ENCODE measurements at places on chromosomes 7 and 10.

DNA sequence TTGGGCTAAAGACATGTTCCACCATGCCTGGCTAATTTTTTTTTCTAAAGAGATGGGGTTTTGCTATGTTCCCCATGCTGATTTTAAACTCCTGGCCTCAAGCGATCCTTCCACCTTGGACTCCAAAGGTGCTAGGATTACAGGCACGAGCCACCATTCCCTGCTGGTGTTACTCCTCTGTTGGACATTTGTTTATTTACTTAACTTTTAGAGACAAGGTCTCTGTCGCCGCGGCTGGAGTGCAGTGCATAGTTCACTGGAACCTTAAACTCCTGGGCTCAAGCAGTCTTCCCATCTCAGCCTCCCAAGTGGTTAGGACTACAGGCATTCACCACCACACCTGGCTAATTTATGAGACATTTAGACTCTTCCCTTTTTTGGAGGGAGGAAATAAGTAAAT lies 38.9 kb downstream of the CCAR1 start:
- no peak for DNase-seq

- DNase-seq = no peak
These were observed 46.9 kb upstream of the KDM7A start for GRCh38 chr7:140223515-140224221.

DNA sequence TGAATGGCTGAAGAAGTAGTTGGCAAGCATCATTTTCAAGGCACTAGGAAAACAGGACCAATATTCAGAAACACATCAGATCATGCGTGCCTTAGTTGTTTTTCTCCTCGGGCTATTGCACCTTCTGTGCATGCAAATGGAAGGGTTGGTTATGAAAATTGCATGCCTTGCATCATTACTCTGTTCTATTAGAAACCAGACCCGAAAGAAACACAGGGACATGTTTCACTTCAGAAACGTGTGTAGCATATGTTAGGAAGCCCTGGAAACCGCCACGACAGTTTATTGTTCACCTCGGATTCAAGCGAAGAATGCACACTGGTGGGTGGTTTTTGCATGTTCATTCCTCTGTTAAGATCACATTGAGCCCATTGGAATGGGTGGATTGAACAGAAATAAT lies 214.7 kb downstream of the FRMD4A start:
- DNase-seq = no peak

DNA sequence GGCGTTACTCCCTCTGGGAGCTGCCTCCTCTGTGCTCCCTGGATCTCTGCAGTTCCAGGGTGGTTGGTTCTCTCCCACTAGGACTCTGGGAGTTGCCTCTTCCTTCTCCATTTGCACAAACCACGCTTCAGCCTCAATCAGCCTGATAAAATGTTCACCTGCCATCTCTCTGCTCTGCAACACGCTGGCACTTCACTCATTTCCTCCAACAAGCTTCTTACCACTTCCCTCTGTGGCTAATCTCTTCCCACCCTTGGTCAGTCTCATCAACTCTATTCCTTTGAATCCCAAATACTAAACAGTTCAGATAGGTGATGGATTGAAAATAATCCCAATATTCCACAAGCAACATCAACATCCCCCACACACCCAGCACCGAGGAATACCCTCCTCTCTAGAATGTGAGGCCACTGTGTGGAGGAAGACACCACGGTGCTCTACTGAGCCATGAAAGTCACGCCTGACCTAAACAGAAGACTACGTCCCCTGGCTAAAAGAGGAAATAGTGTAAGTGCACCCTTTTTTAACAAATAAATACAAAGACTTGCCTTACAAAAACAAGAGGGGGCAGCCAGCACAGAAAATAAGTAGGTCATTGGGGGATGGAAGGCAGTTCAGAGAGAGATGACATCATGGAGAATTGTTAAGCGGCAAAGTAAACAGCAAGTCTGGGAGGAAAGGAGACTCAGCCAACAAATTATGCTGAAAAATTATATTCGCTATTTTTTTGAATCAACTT lies 1.9 kb upstream of the FAM170B start:
- no peak for DNase-seq

DNA sequence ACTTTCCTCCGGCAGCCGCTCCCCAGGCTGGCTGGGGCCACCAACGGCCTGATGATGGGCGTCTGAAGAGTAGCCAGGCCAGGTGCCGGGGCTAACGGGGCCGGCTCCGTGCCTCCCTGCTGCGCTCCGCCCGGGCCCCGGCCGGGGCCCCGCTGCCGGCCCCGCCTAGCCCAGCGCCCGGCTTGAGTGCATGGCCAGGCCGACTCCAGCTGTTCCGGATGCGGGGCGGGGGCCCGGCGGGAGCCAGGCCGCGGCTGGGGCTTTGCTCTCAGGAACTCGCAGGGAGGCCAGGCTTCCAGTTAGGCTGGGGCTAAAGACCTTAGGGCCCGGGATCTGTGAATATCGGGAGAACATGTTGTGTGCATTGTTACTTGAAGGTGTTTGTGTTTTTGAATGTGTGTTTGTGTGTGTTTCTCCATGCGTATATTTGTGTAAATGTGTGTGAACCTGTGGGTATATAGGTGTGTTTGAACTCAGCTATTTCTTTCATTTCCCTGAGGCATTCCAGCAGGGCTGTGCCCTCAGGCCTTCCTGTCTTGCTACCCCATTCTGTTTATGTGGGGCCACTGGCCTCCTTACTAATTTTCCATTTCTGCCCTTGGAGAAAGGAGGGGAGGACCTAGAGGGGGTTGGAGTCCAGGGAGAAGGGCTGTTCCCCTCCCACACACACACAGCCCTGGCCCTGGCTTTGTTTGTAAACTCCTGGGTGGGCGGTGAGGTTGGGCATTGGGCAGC lies 1.1 kb upstream of the LBX1 start:
- no peak for DNase-seq

GRCh38 chr7:137590071-137590755 lies 246.7 kb upstream of the PTN start:
- no peak for DNase-seq

GRCh38 chr10:71309919-71310318 lies 9.1 kb upstream of the SLC29A3 start:
- DNase-seq = no peak

GRCh38 chr10:98086837-98087708 lies 47.4 kb upstream of the R3HCC1L start:
- peak; percentile 71 for DNase-seq

DNA sequence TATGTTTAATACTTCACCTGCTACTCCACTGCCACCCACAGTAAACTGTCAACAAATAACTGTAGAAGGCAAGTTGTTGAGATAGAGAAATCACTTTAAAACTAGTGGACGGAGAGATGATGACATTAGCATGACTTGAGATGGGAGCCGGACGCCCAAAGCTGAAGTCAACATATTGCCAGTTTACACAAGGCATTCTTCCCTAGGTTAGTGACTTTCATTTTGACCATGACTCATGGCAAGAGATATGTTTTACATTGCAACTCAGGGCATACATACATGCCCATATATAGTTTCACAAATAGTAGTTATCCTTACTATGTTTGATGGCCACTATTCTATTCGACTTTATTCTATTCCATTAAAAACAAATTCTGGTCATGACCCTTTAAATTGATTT lies 296.6 kb downstream of the PLXNA4 start:
- no peak for DNase-seq

DNA sequence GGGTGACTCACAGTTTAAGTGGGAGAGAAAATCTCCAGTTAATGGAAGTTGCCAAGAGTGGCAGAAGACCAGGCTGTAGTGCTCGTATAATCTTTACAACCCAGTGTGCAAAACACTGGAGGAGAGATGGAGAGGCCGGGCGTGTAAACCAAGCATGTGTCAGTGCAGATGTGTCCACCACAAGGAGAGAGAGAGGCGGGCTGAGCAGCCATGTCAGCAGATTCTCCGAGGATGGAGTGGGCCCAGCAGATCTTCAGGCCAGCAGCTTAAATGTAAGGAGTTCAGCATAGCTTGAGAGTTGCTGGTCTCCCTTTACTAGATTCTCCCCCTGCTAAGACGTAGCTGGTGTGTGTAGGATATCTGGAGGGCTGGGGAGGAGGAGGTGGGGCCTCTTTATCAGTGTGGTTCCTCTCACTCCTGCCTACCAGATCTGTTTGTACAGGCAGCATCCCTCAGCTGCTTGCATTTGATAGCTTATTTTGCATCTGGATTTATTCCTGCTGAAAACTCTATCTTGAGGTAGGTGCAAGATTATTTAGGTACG lies 13.7 kb downstream of the BPGM start:
- DNase-seq = no peak

DNA sequence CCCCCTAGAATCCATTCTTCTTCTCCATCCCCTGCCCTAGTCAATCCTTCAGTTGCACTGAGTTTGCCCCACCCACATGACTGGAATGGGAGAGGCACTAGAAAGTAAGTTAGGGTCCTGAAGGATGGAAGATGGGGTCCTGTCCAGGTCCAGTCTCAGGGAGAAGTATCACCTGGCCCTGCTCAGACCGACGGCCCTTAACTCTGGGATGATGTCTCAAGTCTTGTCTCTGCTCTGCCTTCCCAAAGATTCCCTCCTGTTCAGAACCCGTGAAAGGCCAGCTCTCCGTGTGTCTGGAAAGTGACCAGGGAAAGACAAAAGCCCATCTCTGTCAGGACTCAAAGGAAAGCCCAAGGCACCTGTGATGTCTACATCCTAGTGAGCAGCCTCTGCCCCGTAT lies 88.8 kb downstream of the OAT start:
- no peak for DNase-seq

DNA sequence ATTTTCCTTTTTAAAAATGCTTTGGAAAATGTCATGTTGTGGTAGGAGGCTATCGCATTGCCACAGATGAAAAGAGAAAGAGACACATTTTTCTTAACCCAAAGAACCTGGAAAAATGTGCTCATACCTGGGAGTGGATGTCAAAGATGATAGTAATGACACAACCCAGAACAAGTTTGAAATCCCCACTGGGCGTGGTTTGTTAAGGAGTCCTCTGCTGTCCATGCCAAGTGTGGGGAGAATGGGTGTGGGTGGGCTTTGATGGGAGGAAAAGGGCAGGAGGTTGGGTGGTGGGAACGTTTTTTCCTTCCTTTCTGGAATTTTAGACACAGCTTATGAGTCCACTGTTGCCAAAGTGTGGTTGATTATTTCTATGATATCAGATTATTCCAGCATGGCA lies 10.9 kb downstream of the OPTN start:
- no peak for DNase-seq

- peak; percentile 43 for DNase-seq
These were observed 106.9 kb upstream of the RHEB start for GRCh38 chr7:151626422-151627115.

DNA sequence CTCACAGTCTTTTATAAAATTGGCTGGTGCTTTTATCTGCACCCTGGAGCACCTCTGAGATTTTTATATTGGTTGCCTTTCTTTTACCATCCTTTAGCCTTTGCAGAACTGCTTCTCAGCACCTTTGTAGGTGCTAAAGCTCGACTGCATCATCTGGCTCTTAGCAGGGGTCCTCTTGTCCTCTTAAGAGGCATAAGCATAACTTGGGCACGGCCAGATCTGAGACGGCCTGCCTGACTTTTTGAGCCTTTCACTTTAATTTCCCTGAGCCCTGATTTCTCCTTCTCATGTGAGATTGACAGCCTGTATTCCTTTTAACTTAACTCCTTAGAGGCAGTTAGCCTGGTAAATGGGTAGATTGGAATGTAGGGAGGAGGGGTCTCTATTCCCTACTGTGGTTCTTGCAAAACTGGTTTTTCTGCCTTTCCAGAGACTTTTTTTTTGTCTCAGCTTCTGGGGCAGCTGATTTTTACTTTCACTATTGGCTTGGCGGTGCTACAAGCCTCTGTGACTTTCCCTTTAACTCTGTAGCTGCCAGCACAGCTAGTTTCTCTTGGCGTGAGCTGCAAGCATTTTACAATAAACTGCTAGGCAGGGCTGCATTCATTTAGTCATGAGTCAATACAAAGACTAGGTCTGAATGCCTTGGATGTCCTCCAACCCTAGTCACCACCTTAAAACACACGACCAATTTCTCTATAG lies 24.0 kb downstream of the ZPBP start:
- DNase-seq = peak; percentile 9

DNA sequence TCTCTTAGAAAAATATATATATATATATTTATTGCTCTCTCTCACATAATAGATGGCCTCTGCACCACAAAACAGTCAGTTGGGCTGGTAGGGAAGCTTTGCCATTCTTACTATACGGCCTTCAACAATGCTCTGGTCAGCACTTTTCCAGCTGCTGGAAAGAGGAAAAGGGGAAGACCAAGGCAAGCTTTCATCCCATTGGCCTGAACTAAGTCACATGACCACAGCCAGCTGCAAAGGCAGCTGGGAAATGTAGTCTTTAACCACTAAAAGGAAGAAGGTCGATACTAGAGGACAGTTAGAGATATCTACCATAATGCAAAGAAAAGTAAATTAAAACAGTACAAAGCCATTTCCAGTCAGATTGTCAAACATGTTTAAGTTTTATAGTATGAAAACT lies 58.4 kb upstream of the MACROH2A2 start:
- no peak for DNase-seq

- no peak for DNase-seq
These were observed 112.3 kb downstream of the CFTR start for GRCh38 chr7:117592011-117592635.

- no peak for DNase-seq
These were observed 549.6 kb downstream of the HTR7 start for GRCh38 chr10:90308223-90308622.

- no peak for DNase-seq
These were observed 130.5 kb downstream of the CDK14 start for GRCh38 chr7:90726623-90727022.

DNA sequence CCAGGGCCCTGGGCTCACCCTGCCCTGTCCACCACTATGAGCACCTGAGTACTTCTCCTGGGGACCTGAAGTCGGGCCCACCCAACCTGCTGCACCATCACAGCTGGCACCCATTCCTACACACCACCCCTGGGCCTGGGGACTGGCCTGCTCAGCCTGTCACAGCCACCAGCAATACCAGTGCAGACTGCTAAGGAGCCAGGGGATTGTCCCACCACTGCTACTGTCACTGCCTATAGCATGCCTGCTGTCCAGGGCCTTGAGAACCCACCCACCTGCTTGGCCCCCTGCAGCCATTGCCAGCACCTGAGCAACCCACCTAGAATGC lies 624.8 kb upstream of the FOXK1 start:
- no peak for DNase-seq
